Activated effector memory CD4-positive, alpha-beta T cell treated with anti-CD3 and anti-CD28 coated beads, Interleukin-2, amount 50 U/mL, for 16 hours (primary cell): ENCODE measurements at places on chromosomes 6 and 20.

DNA sequence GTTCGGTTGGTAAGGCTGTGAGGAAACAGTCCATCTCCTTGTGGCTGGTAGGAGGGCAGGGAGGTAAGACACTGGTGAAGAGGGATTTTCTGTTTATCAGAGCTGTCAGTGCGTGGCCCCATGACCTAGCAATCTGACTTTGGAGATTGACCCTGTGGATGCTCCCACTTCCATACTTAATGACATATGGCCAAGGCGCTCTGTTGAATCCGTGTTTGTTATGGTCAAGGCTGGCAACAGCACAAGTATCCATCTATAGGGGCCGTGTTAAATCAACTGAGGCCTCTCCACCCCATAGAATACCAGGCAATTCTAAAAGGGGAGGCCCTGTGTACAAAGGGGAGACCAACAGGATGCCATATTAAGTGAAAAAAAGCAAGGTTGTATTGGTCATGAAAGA, 25.6 kb upstream of the FOXC1 start:
- no peak for DNase-seq

DNA sequence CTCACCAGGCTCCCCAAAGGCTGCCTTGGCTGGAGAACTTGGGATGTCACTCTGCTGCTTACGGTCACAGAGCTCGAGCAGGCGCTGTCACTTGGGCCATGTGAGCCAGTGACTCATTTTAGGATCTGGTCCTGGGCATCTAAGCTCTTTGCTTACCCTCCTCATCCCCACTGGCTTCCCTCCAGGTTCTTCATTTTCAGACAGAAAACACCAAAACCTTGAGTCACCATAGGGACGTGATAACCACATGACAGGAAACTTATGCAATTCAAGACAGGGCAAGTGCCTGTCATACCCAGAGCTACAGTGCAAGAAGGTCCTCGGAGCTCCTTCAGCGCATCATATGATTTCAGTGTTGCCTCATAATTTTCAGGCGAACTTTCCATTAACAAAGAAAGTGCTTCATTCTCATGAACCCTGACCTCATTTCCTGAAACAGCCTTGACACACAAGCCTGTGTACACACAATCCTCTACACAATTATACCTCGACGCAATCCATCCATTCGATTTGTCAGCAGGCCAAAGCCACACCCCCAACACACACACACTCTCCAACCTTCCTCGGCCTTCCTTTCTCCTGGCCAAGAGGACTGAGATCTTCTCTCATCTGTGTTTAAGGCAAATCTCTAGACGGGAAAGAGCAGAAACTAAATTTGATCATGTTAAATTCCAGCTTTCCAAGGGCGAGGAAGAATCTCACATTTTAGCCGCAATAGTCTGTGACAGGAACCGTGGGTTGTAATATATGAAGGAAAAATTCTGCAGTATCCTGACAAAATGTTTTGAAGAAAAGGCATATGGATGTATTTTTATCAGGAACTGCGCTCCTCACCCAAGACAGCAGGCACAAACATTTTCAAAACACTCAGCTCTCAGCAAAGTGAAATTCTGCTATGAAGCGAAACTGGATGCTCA, 25.3 kb downstream of the TBC1D7 start:
- peak; percentile 67 for DNase-seq

GRCh38 chr6:154491567-154492470, 18.7 kb downstream of the CNKSR3 start:
- no peak for DNase-seq

DNA sequence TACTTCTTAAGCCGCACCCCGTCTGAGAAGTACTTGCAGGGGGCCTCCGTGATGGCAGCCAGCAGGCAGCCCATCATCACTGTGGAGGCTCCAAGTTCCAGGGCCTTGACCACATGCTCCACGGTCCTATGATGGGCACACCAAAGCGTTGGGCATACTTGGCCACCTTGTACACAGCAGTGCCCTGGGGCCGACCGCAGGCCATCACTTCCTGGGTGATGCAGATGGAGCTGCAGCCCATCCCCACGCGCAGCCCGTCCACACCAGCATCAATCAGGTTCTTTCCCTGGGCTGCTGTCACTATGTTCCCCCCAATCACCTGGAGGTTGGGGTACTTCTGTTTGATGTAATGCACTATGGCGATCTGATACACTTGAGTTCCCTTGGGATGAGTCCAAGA, 19.8 kb upstream of the RNF144B start:
- no peak for DNase-seq

DNA sequence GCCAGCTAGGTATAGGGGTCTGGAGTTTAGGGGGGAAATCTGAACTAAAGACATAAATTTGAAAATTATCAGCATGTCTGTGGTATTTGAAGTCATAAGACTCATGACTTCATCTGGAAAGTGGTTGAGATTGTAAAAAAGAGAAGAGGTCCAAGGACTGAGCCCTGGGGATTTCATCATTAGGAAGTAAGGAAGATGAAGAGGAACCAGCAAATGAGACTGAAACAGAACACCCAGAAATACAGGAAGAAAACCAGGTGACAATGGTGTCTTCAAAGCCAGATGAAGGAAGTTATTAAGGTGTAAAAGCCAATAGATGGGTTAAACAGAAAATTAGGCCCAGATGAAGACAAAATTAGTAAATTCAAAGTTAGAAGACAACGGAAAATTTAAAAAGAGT, 49.1 kb upstream of the UBR2 start:
- no peak for DNase-seq

DNA sequence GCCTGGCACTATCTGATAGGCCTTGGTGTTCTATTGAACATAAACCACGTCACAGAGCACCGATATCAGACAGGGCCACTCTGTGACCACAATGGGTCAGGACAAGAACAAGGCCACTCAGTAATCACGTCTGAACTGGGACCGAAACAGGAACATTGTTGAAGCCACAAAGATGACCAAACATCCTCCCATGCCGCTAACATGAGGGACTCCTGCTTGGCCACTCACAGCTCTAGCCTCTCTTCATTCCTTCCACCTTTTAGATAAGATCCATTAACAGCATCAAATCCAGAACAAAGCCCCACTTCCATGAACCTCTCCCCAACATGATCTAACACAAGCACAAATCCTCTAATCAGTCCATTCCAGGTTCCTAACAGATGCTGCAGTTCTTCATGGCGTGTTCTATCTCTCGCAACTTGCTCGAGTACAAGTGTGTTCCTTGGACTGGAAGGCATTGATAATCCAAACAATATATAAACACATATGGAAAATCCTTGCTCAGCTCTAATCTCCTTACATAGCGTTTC, 7.4 kb downstream of the SIRT5 start:
- DNase-seq = no peak

- no peak for DNase-seq
These were observed 124.0 kb downstream of the ZMYND8 start for GRCh38 chr20:47232518-47232917.

DNA sequence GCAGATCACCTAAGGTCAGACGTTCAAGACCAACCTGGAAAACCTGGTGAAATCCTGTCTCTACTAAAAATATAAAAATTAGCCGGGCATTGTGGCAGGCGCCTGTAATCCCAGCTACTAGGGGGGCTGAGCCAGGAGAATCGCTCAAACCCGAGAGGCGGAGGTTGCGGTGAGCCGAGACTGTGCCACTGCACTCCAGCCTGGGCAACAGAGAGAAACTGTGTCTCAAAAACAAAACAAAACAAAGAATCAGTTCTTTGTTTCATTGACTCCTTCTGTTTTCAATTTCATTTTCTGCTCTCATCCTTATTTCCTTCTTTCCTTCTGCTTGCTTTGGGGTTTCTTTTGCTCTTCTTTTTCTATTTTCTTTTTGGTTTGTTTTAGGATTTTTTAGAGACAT, 8.9 kb upstream of the TMEM14C start:
- no peak for DNase-seq

DNA sequence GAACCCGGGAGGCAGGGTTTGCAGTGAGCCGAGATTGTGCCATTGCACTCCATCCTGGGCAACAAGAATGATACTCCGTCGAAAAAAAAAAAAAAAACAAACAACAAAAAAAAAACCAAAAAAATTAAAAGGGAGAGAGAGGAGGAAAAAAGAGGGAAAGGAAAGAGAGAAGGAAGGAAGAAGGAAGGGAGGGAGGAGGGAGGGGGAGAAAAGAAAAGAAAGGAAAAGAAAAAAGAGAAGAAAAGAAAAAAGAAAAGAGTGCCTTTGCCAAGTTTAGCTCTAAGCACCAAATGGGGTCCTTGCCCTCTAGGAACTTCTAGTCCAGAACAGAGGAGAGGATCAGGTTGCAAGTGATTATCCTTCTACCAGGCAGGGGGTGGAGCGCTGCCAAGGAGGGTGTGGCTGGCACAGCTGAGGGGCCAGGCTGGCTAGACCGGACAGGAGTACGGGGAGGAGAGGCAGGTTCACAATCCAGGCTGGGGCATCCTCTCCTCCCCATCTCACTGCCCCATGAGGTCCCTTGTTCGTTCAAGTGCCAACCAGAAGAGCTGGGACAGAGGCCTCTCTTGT, 19.1 kb downstream of the GNAS start:
- no peak for DNase-seq

GRCh38 chr6:166156942-166157341, 10.7 kb downstream of the TBXT start:
- DNase-seq = no peak

- DNase-seq = no peak
These were observed 97.6 kb upstream of the DEFB112 start for GRCh38 chr6:50147371-50147770.

DNA sequence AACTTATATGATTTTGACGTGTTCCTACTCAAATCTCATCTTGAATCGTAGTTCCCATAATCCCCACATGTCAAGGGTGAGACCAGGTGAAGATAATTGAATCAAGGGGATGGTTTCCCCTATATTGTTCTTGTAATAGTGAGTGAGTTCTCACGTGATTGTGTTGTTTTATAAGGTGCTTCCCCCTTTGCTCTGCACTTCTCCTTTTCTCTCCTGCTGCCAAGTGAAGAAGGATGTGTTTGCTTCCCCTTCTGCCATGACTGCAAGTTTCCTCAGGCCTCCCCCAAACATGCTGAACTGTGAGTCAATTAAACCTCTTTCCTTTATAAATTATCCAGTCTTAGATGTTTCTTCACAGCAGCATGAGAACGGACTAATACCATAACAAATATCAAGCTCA, 83.2 kb downstream of the MANEA start:
- DNase-seq = no peak

GRCh38 chr6:34324738-34325444, 67.6 kb downstream of the NUDT3 start:
- no peak for DNase-seq

- no peak for DNase-seq
These were observed 6.2 kb downstream of the SS18L1 start for GRCh38 chr20:62149532-62150309.

DNA sequence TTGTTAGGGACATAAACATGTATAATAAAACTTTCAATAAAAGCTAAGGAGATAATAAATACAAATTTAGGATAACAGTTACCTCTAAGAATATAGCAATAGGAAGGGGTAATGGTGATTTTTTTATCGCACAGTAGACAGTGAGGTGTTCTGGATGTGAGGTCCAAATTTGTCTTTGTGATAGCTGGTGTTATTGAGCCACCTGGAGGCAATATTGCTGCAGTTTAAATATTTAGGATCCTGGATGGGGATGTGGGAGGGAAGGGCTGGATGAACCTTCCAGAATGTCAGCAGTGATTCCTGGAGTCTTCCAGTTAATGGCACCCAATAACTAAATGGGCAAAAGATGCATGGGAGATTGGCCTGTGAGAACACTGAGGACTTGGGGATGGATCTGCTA, 13.9 kb downstream of the DEFB123 start:
- no peak for DNase-seq
